ENCODE measurements at places on chromosomes 1 and 21.

DNA sequence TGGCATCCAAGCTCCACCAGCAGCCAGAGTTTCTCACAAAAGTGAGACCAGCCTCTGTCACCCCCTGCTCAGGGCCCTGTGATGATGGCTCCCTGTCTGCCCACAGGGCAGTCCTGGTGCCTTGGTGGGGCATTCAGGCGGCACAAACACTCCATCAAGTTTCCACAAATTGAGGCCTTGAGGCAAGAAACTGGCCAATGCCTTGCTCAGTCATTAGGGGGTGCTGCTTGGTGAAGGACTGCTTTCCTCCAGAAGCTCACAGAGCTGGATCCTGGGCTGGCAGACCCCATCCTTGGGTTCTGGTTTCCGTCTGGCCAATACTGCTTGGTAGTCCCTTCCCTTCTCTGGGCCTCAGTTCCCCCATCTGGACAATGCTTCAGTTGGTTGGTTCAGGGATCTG, 12.5 kb upstream of the AHDC1 start:
- DNase-seq = no peak

- no peak for DNase-seq
These were observed 146.7 kb downstream of the HLX start for GRCh38 chr1:221025956-221026355.

DNA sequence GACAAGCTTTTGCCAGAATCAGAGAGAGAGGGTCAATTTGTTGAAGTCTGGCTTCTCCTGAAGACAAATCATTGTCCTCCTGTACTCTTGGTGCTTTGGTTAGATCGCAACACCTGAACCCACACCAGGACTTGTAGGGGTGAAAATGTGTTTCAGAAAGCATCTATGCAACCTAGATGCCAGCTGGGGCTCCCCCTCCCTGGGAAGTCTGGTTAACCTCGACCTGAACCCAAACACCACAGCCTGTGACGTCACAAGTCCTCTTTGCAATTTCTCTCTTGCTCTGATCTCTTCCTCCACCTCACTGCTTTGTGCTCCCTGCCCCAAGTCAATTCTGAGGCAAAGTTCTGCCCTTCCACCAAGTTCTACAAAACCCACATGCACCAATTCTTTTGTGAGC, 42.8 kb upstream of the USP24 start:
- no peak for DNase-seq

DNA sequence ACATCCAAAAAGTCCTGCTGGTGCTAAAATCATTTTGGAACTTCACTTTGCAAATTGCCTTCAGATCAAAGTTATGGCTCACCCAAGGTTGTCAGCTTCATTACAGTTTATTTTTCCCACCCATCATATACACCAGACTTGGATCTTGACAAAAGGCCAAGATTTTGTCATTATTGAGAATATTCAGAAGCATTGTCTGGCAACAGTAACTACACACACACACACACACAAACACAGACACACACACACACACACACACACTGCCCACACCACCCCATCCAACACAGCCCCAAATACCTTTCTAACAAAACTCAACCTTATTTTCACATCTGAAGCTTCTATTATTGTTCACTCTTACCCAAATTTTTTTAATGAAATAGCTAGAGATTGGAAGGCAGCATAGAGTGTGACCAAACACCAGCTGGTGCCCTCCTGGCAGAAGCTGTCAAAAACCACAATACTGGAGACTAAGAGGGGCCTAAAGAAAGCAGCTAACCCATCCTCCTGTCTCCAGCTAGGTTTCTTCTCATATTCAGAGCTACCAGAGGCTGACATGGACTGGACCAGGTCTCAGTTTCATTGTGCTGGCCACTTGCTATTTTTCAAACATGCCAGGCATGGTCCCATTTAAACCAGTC, 139.1 kb upstream of the ZC3H11B start:
- DNase-seq = no peak

GRCh38 chr21:41361786-41362604, at the start of gene MX2:
Gene MX2 (plus strand): TSS chr21:41362027. CDS start chr21:41376907, 14,880 bp downstream.
- peak; percentile 34 for DNase-seq

All from endodermal cell (in vitro differentiated cells).